ENCODE measurements at places on chromosomes 4 and X.

DNA sequence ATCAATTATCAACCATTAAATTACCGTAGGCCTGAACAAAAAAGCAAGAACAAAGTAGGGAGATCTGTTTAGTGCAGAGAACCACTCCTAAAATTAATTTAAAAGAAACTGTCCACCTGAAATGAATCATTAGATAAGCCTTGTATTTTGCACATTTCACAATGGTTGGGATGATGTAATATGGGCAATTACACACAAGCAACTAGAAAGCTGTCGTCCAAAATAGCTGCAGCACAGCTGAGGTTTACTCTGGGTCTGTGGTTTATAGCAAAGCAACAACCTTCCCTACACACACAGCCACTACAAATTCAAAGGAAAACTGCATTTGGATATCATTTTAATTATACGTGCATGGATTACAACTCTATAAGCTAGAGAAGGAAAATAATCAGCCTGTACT, 28.5 kb downstream of the PCDH19 start:
- DNase-seq: no peak

DNA sequence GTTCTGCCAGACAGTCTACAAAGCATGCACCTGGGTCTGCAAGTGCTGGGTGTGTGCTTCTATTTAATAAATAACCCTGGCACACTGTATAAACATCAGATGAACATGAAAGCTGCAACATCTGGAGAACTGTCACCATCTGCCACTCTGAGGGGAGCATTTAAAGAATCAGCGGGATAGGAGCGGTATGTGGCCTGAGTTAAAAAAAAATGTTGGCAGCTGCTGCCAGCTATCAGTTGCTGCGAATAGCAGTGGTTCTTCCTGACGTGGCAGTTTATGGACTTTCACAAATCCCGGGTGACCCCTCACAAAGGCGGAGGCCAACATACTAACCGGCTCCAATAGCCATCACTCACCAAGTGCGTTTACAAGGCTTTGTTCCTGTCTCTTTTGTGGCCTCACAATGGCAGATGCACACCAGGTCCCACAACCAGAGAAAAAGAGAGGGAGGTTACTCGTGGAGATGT, 95.1 kb downstream of the RASL11B start:
- peak; percentile 20 for DNase-seq

GRCh38 chr4:143616771-143617170, 83.7 kb downstream of the FREM3 start:
- no peak for DNase-seq

DNA sequence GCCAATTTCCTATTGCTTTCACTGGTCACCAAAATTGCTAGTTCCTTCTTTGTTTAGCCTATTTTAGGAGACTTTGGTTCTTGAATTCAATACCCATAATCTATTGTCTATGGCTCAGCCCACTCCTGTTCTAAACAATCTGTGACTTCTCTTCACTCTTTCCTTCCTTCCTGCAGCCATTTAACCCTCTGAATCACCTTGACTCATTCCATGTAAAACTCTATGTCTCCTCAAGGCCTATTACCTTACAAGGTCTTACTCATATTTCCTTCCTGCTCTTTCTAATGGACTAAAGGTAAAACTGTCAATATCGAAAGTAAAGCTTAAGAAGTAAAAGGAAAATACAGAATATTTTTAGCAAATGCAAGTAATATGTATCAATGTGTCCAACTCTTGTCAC, 301.6 kb downstream of the ARHGAP24 start:
- no peak for DNase-seq

DNA sequence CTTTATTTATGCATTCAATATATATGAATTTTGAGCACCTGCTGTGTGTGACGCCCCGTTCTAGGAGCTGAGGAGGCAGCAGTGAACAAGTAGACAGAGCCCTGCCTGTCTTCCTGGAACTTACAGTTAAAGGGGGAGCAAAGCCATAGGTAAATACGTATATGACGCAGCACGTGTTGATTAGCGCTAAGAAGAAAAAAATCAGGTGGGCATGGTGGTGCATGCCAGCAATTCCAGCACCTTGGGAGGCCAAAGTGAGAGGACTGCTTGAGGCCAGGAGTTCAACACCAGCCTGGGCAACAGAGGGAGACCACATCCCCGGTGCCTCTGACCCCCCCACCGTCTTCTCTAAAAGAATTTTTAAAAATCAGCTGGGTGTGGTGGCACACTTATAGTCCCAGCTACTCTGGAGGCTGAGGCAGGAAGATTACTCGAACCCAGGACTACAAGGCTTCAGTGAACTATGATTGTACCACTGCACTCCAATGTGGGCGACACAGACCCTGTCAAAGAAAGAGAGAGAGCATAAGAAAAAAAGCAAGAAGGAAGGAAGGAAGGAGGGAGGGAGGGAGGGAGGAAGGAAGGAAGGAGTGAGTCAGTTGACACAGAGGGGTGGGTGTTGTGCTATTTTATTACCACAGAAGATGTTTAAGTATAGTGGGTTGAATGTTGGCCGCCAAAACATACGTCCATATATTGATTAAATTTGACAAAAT, 5.4 kb upstream of the KIAA0232 start:
- no peak for DNase-seq

- DNase-seq: no peak
Measured at GRCh38 chr4:123987408-123987807, 590.8 kb downstream of the SPRY1 start.

DNA sequence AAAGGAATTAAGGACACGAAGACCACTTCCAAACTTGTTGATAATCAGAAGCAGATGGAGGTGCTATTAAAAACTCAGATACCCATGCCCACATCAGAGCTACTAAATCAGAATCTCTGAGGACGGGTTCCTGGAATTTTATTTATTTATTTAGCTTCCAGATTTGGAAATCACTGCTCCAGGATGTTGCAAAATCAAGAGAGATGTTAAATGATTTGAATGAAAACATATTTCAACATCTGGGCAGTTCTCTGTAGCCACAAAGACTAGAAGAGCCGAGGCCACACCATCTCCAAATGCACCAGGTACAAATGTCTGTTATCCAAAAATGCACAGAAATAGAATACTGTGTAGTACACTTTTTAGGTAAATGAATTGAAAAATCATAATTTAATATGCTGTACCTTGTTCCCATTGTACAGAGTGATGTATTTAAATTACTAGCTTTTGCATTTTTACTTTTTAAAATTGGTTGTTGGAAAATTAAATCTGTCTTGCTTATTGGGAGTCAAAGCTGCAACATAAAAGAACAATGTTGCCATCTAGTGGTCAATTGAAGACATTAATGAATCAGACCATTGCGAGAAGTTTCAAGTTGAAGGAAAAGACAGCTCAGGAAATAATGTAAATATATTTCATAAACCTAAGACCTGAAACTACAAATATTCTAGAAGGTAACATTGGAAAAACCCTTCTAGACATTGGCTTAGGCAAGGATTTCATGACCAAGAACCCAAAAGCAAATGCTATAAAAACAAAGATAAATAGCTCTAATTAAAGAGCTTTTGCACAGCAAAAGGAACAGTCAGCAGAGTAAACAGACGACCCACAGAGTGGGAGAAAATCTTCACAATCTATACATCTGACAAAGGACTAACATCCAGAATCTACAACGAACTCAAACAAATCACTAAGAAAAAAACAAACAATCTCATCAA, 151.3 kb upstream of the TTC29 start:
- peak; percentile 65 for DNase-seq

- peak; percentile 64 for DNase-seq
Measured at GRCh38 chr4:156751486-156751885, 220.1 kb downstream of the PDGFC start.

Measured in fibroblast of skin of back (primary cell).